ENCODE measurements at places on chromosomes 5 and 9. TPM values are rescaled to one million over a fixed set of nuclear protein-coding genes. Genes with fewer than 3 reads are reported as not detected.

Gene MYORG
- total RNA-seq, result 8.1 TPM

Gene PITX1
- 3.6 TPM for total RNA-seq

Gene NUTM2G
- not detected for total RNA-seq

GRCh38 chr9:82010711-82011110, 22.1 kb downstream of the SPATA31D1 start:
- DNase-seq, result no peak

GRCh38 chr9:129946246-129946995, 96.6 kb downstream of the FNBP1 start:
- DNase-seq, result peak; percentile 8

DNA sequence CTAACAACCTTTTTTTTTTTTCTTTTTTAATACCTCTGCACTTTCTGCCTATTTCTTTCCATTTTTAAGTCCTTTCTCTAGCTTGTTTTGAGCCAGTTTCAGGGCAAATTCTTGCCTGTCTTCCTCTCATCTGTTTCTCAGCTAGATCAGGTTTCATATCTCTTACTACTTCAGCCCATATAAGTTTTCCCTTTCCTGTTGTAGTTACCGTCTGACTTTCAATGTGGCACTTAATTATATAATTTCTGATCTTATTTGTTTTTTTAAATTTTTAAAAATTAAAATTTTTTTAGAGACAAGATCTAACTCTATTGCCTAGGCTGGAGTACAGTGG, 104.7 kb upstream of the ELL2 start:
- DNase-seq, result no peak

DNA sequence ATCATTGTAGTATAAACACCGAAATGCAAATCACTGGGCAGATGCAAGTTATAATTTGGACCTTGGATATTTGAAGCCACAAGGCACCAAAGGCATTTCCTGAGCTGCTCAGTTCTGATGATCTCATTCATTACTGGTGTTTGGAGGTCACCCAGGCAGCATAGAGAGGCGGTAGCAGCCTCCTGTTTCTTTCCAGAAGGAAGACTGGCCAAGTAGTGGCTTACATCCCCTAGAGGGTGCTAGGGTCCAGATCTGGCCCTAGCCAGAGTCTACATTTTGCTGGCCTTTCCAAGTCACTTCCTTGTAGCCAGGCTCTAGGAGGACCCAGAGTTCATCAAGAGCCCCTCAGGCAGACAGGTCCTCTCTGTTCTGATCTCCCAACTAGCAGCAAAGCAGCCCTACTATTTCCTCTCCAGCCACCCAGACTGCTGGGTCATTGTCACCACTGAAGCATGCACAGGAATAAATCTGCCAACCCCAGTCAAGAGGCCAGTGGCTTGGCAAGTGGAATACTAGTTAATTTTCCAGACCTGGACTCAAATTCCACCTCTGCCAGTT, 33.4 kb upstream of the TTC1 start:
- peak; percentile 36 for DNase-seq

DNA sequence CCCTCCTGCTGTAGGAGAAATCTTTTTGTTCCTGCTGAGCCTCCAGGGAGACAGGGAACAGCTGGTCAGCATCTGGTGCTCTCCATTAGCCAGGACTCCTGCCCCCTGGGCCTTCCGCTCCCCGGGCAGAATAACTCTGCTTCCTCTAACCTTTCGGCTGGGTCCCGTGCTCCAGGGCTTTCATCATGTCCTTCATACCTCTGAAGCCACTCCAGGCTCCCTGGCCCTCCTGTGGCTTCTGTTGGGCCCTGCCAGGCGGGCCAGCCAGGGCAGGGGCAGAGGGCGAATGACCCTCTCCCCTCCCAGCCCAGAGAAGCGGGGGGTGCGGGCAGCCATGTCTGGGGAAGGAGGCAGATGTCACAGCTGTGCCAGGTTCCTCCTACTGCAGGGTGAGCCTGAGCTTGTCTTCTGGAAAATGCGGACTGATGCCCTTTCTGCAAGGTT, 81.7 kb upstream of the LMX1B start:
- DNase-seq, result peak; percentile 59

DNA sequence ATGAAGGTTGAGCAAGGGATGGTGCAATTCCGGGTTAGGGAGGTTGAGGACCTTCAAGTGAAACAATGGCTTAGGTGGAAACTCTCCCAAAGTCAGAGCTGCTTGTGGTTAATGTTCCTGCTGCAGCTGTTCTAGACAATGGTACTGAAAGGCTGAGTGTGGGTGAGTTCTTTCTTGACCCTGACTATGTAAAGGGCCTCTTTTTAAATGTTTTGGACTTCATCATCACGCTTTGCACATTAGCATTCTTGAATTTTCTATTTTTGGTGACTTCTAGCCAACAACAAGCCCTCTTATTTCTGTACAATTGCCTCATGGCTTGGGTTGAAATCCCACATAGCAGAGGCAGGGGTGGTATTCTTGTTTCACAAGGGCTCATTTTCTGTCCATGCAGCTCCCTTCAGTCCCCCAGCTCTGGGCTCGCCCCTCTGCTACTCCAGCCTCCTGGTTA, 136.3 kb upstream of the ANKRD55 start:
- no peak for DNase-seq

DNA sequence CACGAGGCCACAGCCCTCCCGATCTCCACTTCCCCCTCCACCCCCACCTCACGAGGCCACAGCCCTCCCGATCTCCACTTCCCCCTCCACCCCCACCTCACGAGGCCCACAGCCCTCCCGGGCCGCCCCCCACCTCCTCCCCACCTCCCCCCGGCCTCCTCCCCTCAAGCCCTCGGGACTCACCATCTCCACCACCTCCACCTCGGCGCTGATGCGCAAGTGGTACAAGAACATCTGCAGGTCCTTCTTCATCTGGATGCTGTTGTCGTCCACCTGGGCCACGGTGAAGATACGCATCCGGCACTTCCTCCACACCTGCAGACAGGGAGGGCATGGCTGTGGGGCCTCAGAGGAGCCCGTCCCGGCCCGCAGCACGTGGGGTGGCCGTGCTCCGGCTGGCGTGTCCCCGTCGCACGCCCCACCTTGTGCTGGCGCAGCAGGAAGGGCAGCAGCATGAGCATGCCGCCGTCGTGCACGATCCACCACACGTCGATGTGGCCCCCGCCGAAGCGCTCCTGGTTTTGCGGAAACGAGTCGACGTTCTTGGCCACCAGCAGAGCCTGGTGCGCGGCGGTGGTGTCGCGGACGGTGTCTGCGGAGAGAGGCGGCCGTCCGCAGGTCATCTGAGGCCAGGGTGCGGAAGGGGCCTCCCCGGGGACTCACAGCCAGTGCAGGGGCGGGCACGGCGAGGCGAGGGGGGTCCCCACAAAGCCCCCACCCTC, 48.0 kb downstream of the SLC12A7 start:
- no peak for DNase-seq

- peak; percentile 95 for DNase-seq
Measured at GRCh38 chr5:132556763-132557477, at the start of gene RAD50. TSS of gene RAD50 (plus strand) at chr5:132556977. CDS start at chr5:132557325, 348 bp downstream.

All from muscle of leg (tissue), 16 donors.